HT1080 (cell line): ENCODE measurements at places on chromosomes 4 and X. TPM values are rescaled to one million over a fixed set of nuclear protein-coding genes. Genes with fewer than 3 reads are reported as not detected.

GRCh38 chr4:165563851-165564250 lies 185.0 kb downstream of the CPE start:
- peak; percentile 61 for DNase-seq

The SPANXB1 gene
- total RNA-seq: 0.55 and 1.4 TPM in 2 replicates

The CORIN gene
- total RNA-seq: 0.51 and 0.73 TPM in 2 replicates

The PAGE2B gene
- total RNA-seq: 0.37 TPM in 1 of 2 replicates, not detected in the other

DNA sequence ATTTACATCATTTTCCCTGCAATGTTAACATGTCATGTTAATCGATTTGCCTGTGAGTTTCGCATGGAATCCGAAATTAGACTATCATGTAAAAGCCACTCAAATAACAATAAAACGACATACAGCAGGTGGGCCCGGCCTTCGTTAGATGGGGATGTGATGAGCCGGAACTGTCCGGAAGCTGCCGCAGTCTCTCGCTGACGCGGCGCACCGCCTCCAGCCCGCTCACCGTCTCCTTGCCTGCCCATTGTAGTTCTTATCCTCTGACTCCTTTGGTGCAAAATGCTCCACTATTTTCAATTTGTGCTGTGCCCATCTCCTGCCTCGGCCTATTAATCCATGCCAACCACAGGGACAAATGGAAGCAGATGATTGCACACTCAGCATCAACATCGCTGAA lies 877.5 kb upstream of the TENM3 start:
- DNase-seq: no peak

GRCh38 chrX:77528034-77528433 lies 80.8 kb downstream of the FGF16 start:
- DNase-seq: no peak

DNA sequence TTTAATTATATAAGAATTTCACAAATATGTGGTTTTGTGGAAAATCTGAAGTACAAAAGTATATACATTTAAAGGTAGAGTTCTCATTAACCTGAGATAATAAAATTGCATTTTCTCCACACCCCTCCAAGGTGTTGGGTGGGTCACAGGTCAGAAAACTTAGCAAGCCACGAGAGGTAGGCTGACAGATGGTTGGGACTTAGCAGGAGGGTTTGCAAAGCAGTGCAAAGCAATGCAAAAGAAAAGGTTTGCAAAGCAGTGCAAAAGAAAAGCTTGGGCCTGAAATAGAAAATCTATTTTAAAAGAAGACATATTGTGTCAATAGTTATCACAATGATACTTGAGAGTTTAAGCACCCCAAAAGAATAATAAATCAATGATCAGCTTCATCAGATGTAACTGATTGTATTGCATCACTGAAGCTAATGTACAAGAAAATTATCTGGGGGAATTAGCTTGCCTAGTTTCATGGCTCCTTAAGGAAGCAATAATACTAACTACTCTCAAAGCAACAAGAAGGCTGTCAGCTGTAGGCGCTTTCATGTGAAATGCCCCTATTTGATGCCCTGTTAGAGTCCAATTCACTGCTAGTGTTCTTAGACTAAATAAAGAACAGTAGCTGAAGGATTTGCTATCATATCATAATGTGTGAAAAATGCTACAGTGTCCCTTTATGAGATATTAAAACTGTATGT lies 319.5 kb downstream of the KCNIP4 start:
- DNase-seq: no peak

- no peak for DNase-seq
These were observed 94.3 kb downstream of the GPRIN3 start for GRCh38 chr4:89213382-89213701.

The L1CAM gene
- total RNA-seq: 2.0 and 3.0 TPM in 2 replicates

- DNase-seq: no peak
These were observed 679.1 kb downstream of the DMD start for GRCh38 chrX:32532262-32532661.

DNA sequence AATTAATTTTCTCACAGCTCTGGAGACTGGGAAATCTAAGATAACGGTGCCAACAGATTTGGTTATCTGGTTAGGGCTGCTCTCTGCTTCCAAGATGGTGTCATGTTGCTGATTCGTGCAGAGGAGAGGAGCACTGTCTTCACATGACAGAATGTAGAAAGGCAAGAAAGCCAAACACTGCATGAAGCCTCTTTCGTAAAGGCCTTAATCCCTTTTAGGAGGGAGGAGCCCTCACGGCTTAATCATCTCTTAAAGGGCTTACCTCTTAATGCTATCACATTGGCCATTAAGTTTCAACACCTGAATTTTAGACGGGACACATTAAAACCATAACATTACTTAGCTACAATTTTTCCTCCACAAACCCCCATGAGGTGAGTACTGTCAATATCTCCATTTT lies 174.1 kb downstream of the COX18 start:
- DNase-seq: no peak

GRCh38 chrX:151458824-151459223 lies 61.8 kb downstream of the VMA21 start:
- DNase-seq: peak; percentile 66

DNA sequence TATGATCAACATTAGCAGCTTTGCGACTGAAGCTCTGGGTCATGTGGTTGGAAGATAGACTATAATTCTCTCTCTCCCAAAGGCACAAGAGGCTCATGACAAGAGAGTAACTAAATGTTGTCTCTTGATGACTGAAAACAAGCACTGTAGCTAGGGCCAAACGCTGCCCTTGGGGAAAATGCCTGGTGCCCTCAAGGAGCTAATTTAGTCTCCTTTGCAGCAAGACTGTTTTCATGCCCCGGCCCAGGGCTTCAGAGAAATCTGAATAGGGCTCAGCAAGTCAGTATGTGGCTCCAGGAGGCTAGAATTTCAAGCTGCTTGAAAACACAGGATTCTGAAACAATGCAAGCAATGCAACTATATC lies 411.9 kb downstream of the GPAT3 start:
- no peak for DNase-seq

GRCh38 chrX:130704053-130705038 lies 198.7 kb downstream of the ENOX2 start:
- peak; percentile 33 for DNase-seq

The CXorf58 gene
- 0.07 TPM in 1 of 2 replicates, not detected in the other for total RNA-seq

The OTC gene
- not detected in 2 replicates for total RNA-seq

DNA sequence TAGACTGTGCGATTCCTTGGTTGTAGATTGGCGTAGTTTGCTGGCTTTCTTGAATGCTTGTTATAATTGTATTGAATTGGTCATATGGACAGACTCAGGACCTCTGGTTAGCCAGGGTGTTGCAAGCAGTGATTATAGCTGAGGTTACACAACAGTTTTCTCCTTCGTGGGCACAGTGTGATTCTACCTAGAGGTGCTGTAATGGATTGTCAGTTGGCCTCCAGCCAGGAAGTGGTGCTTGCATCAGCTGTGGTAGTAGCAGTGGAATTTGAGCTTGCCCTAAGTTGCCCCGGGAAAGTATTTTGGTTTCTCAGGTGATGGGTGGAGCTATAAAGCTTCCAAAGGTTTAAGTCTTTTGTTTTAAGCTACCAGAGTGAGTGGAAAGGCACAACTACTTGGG lies 23.1 kb upstream of the GABRG1 start:
- DNase-seq: peak; percentile 20

DNA sequence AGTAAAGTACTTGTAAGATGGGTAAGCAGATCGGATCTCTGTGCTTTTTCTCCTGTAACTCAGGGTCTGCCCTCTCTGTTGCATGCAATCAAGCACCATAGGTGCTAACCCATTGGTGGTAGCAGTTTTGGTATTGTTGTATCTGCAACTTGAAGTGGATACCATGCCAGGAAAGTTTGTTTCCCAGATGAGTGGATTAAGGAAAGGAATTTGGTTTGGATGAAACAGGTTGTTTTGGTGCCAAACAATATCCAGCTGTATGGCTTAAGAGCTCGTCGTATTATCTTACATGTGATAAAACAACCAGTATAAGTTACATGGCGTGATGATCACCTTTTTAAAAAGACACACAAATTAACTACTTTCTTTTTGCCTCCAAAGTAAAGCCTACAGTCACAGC lies 280.9 kb upstream of the TENM3 start:
- DNase-seq: no peak

DNA sequence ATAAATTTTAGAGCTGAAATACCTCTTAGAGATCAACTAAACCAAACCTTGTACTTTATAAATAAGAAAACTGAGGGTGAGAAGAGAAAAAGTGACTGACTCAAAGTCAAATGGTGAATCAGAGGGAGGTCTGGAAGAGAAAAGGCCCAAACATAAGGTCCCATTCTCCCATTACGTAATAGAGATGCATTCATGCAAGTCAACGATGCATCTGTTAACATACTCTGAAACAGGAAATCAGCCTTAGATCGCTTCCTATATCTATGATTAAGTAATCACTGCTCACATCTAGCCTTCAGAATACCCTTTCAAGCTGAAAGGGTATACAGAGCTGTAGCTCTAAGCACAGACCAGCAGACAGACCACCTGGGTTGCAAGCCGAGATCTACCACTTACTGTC lies 6.5 kb downstream of the RNF150 start:
- DNase-seq: peak; percentile 3

The KLB gene
- not detected in 2 replicates for total RNA-seq

The OTUD6A gene
- not detected in 2 replicates for total RNA-seq

GRCh38 chr4:61406677-61407076 lies 206.6 kb downstream of the ADGRL3 start:
- no peak for DNase-seq

The MID2 gene
- total RNA-seq: 5.9 and 9.1 TPM in 2 replicates

The ADAMTS3 gene
- total RNA-seq: 3.9 and 4.1 TPM in 2 replicates

- DNase-seq: no peak
These were observed 644.1 kb downstream of the MID1IP1 start for GRCh38 chrX:39445336-39445735.

The NRK gene
- not detected in 2 replicates for total RNA-seq

DNA sequence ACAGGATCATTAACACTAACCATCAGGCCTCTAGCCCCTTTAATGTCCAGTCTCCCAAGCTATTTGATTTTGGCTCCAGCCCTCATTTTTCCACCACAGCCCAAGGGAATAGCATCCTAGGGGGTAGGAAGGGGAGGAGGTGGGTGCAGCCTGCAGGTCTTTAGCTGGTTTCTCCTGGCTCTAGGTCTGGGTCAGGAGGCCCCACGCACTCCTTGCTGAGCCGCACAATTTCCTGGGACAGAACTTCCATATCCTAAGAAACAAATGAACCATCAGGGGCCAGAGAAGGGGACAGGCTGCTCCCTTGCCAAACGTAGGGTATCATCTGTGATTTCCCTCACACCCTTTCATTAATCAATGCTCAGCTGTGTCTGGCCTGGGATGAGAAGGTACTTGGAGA lies 2.4 kb upstream of the KCND1 start:
- DNase-seq: no peak

GRCh38 chr4:108878806-108879205 lies 116.0 kb upstream of the ETNPPL start:
- DNase-seq: no peak

DNA sequence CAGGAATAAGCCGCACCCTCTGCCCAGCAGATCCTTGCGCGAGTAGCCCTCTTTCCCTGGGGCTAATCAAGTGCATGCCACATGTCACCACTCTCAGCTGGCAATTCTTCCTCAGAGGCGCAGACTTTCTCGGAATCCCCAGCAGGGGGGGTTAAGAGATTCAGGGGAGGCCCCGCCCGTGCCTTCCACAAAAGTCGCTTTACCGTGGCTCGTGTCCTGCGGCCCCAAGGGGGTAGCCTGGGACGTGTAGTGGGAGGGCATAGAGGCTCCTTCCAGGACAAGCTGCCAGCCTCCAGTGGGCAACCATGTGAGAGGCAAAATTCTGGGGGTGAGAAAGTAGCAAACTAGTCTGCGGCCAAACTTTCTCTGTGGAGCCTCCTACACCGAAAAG lies 652 bp downstream of the SRPX start:
- DNase-seq: peak; percentile 79

GRCh38 chr4:73443224-73443623 lies 7.2 kb downstream of the AFP start:
- DNase-seq: no peak

DNA sequence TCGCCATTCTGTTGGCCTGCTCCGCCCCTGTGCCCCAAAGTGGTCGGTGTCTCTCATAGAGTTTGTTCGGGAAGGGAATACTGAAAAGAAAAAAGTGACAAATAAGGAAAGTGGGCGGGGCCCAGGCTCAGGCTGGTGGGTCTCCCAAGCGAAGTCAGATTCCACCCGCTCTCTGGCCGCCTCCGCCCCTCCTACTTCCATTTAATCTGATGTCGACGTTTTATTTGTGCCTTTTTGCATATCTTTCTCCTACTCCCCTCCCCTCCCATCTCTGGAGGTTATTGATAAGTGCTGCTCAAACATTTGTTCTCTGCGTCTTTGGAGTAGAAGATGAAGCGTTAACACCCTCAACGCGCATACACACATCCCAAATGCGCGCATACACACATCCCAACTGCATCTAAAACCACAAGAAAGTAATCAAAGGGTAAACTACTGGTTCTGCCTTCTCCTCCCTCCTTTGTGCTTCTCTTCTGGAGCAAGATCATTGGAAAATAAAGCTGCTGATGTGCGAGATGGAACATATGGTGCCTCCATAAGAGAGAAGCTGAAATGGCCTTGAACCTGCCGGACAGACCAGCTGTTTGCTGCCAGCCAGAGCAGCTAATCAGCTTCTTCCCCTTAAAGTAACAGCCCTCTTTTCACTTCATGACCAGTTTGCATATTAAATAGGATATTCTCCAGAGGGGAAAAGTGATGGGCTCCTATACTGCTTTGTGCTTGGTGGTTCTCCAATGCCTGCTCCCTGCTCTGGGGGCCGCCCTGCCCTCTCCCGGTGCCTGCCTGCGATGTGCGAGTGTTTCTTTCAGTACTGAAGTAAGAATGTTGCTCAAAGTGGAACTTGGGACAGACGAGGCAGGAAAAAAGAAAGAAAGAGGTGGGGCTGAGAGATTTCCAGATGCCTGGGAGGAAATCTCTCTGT lies 3.1 kb downstream of the MAMLD1 start:
- DNase-seq: no peak

DNA sequence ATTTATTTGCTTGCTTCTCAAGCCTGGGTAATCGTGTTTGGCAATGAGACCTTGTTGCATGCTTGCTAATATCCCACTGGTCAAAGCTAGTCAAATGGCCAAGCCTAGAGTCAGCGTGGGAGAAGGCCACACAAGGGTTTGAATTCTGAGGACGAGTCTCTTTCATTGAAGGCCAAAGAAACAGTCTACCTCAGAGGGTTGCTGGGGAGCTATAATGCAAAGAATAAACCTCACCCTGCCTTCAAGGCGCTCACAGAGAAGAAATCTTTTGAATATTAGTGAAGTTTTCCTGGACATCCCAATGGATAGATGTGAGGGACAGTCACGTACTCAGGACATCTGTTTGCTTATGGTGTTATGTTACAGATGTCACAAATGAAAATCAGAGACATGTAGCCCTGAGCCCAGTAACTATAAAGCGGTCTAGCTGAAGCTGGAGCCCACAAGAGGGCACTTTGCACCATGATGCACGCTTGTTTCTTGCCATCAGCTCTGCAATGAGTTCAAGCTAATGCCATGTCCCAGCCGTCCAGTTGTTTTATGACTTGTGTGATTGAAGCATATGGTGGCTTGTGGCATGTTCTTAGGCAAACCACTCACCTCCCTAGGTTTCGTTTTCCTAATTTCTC lies 1.1 kb upstream of the TLR3 start:
- peak; percentile 74 for DNase-seq

The ZFYVE28 gene
- total RNA-seq: 5.0 and 5.4 TPM in 2 replicates

The SLC26A1 gene
- total RNA-seq: 0.13 and 0.27 TPM in 2 replicates

The CT45A7 gene
- not detected in 2 replicates for total RNA-seq

The CT55 gene
- 71.1 and 71.3 TPM in 2 replicates for total RNA-seq

The TMEM156 gene
- total RNA-seq: 5.4 and 8.4 TPM in 2 replicates
